ENCODE measurements at places on chromosomes 6 and 20.

- peak; percentile 86 for DNase-seq
Observed at GRCh38 chr20:46512943-46513844, at the start of gene ZNF334. Gene ZNF334 (minus strand): TSS chr20:46513559. CDS start chr20:46512102, 1,457 bp downstream.

- DNase-seq: no peak
Observed at GRCh38 chr6:51337277-51337676, 518.6 kb downstream of the TFAP2B start.

DNA sequence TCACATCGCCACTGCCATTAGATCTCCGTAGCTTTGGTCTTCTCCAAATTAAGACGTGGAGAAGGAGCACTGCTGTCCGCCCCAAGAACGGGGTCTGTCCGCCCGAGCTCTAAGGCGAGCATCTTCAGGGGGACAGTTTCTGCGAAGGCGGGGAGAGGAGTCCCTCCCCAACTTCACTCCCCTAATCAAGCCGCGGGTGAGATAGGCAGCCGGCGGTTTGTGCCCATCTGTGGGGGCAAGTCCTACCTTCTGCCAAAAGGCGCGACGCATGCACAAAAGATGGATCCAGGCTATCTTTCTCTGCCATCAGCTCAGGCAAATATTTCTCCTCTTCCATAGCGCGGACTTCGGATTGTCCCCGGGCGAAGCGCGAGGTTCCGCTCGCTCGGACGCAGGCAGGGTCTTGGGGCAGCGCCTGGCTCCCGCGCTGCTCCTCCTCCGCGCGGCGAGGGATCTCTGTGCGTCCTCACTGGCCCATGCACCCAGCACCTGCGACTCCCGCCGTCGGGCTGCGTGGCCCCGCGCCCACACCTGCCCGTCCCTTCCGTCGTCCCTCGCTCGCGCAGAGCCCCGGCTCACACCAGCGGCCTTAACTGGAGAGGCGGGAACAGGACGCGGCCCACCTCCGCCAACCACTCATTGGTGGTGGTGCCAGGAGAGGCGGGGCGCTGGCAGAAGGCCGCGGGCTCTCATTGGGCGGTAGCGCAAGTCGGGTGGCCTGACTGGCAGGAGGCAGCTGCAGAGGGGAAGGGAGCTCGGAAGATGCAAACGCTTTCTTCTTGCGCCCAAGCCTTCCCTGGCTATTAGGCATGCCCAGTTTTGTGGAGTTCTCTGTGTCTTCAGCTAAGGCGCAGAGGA is at the start of gene KHDRBS2:
TSS of gene KHDRBS2 (minus strand) at position 614 of the 858 bp plus-strand sequence.
- peak; percentile 93 for DNase-seq

GRCh38 chr6:27451660-27452390 is 21.1 kb downstream of the ZNF184 start:
- DNase-seq: no peak

DNA sequence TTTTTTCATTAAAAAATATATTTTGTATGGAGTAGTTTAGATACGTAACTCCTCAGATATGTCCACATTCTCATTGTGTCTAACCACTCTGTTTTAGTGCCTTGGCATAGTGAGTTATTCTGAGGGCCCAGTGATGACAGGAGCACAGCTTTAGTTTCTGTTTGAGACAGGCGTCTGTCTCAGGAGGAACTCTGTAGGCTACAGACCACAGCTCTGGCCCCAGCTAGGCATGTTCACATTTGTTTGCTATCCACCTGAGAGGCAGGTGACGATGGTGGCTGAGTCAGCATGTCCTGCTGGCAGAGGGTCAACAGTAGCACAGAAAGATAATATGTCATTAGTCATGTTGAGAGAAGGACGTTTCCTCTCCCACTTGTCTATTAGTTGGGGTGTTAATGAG is 16.3 kb downstream of the LRRC1 start:
- no peak for DNase-seq

GRCh38 chr20:40782043-40782368 is 93.0 kb upstream of the MAFB start:
- DNase-seq: no peak

DNA sequence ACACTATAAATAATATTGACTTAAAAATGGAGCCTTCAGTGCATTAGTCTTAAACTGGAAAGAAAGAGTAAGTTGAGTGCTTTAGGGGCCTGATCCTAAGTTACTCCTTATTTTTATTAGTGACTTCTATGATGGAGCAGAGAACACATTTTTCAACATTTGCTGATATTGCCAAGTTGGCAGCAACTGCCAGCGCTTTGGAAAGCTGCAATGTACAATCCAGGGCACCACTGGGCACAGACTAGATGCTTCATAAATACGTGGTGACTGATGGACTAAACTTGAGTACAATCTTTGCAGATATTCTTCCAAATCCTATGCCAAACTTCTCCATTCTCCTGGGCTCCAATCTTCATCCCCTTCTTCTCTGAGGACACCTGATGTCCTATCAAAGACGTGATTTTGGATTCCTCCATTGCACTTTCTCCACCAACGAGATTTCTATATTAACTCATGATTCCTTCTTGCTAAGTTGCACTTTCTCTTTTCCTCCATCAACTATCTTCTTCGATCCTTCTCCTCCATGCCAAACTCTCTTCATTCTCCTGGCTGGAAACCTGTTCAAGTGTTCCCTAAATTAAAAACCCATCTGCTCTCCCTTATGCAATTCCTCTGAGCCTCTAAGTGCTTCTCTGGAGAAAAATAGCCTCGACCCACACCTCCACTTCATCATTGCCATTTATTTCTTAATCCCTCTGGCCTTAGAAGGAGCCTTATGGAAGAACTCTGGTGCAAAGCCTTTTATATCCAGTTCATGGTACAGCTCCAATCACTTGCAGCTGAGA is 28.5 kb upstream of the PAK5 start:
- DNase-seq: no peak

Data from left forelimb (tissue), 1 donor.